Small intestine (tissue), 16 donors: ENCODE measurements at places on chromosomes 2 and 18. TPM values are rescaled to one million over a fixed set of nuclear protein-coding genes. Genes with fewer than 3 reads are reported as not detected.

The DPP4 gene
- polyA plus RNA-seq: 51.7 TPM

The GCG gene
- 236 TPM for polyA plus RNA-seq

The CFC1B gene
- polyA plus RNA-seq: not detected

The KLHL30 gene
- polyA plus RNA-seq: 0.07 TPM

The CNGA3 gene
- 1.5 TPM for polyA plus RNA-seq

The PLCD4 gene
- 1.0 TPM for polyA plus RNA-seq

The LIMS4 gene
- not detected for polyA plus RNA-seq

The PID1 gene
- 22.3 TPM for polyA plus RNA-seq
